Activated T-helper 1 cell treated with anti-CD3 and anti-CD28 coated beads, Interleukin-2, amount 50 U/mL, for 16 hours (primary cell): ENCODE measurements at places on chromosomes 2 and 18.

GRCh38 chr18:46678785-46679399, 21.9 kb upstream of the LOXHD1 start:
- DNase-seq, result no peak

DNA sequence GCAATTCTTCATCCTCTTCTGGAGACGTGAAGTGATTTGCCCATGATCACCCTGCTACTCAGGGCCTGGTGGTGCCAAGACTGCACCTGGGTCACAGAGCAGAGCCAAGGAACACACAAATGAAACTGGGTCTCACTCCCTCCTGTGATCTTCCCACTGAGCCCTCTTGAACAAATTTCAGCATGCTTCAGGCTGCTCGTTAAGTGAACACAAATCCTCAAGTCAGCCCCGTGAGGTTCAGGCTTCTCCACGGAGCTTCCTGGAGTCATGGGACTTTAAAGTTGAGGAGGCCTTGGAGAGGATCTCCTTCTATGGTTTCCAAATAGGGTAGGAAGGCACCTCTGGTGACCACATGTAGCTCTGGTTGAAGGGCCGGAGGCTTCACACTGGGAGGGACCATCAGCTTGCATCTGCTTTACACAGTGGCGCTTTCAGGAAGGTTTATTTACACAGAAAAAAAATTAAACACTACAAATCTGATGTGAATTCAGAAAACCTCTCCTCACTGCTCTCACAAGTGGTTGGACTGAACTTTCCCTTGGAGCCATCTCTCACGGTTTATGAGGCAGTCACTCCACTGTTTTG, 255.4 kb downstream of the LOXHD1 start:
- no peak for DNase-seq

DNA sequence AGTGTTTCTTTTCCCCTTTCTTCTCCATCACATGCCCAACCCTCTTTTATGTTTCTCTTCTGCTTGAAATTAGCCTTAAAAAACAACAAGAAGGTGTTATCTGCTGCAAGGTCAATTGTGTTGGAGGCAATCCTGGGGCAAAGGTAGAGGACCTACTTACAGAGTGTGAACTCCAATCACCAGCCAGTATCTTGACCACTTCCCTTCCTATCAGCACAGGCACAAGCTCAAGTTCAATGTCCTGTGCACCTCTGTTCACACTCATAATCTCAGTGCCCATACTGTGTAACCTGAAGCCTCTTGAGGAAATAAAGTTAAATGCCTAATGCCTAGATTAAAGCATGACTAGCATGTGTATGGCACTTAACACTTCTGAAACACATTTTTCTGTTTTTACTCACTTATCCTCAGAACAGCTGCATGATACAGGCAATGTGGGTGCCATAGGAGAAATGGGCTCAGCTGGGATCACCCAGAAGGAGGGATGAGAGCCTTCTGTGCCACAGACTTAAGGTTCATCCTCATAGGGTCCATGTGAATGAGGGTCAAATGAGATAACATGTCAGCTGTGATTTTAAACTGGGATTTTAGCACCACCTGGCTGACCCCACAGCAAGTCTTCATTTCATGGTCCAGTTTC, 701.5 kb downstream of the BCL11A start:
- no peak for DNase-seq

DNA sequence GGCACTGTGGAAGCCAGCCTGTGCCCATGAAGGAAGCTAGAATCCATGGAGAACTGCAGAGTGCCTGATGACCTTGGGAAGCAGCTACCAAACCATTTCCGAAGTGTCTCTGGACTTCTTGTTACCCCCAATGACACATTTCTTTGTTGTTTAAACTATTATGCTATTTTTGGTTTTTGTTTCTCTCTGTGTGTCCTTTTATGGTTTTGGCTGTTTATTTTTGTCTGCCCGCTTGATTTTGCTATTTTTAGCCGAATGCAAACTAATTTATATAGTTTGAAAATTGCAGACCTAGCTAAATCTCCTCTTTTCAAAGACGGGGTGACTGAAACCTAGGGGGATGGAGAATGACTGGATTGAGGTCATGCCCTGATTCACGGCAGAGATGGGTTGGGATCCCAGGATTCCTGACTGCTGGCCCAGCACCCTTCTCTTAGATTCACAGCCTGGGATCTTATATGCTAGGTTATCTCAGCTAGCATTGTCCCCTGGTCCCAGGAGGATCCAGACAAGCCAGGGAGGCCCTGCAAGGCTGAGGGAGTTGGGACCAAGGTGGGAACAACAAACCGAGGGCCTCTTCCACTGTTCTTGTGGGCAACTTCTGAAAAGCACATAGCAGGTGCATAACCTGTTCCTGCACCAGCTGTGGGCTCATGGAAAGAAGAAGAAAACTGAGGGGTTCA, 116.3 kb upstream of the HAAO start:
- DNase-seq, result no peak

- DNase-seq, result no peak
Observed at GRCh38 chr2:215441560-215442400, 5.9 kb upstream of the FN1 start.
